ENCODE measurements at places on chromosomes 3 and 15.

DNA sequence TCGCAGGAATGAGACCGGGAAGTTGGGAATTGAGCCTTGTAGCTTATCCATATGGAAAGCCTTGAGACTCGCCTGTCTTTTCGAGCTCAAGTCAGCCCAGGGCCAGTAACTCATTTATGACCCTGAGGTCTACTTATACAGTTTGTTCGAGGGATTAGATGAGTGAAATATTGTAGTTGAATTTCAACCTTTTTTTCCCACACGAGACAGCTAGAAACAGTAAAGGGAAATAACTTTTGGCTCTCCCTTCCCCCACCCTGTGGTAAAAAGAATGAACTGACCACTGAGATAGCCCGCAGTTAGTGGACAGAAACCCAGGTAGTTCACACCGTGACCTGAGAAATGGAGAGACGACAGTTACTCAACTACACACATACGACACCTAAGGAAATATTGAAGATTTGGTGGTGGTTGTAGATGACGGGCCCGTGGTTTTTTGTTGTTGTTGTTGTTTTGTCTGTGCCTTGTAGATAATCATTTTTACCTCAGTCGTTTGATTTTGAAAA lies 841 bp downstream of the EIF3J start:
- no peak for DNase-seq

- DNase-seq = no peak
Observed at GRCh38 chr15:65177901-65178300, 7.2 kb downstream of the CLPX start.

GRCh38 chr3:139450159-139450558 lies 26.2 kb downstream of the RBP2 start:
- no peak for DNase-seq

DNA sequence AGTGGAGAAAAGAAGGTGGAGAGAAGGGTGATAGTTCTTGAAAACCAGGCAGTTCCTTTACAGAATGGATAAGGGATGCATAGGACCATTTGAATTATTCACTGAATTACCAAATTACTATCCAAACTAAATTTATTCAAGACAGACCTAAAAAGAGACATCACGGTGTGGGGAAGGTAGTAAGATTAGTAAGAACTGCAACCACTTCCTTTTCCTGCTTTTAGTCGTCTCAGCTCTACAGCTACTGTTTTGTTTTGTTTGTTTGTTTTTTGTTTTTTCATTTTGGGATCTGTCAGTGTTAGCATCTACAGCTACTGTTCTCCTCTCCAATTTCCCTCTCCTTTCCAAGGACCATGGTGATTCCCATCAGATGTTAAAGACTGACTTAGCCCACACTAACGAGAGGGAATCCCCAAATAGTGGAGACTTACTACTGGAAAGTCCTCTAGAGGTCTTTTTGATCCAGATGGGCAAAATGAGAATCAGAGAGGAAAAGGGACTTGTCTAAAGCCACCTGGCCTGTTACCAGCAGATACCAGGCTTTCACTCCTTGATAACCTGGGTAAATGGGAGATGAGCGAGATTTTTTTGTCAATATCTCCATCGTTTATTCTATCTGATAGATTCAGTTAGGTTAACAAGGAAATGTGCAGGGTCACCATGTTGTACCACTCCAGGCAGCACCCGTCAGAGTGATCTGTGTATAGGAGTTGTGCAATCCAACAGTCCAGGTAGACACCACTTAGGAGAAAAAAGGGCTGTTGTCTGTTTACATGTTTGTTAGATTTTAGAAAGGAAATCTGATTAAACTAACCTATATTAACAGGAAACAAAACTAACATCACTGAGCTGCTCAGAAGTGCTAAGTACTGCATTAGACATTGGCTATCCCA lies 6.0 kb downstream of the HCLS1 start:
- DNase-seq = no peak

GRCh38 chr3:34419801-34420200 lies 621.4 kb downstream of the PDCD6IP start:
- no peak for DNase-seq

- no peak for DNase-seq
Observed at GRCh38 chr15:88623632-88624031, 2.5 kb downstream of the AEN start.

- DNase-seq = no peak
Observed at GRCh38 chr15:67127965-67128364, 62.6 kb downstream of the SMAD3 start.

GRCh38 chr3:127991251-127991650 lies 61.0 kb upstream of the SEC61A1 start:
- no peak for DNase-seq

- peak; percentile 61 for DNase-seq
Observed at GRCh38 chr3:83523470-83524073, 1435.2 kb upstream of the CADM2 start.

DNA sequence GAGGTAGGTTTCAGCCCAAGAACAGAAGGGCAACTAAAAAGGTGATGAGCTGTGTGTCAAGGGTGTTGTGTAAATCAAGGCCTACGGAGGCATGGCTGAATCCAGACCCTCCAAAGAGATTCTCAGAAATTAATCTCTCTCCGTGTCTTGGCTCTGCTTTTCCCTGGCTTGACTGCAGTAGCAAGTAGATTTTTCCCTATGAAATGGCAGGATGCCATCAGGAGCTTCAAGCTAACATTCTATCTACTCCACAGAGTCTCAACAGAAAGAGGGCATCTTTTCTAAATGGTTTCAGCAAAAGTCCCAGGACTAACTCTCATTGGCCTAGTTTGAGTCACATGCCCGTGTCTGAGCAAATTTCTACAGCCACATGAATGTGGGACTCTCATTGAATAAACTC lies 58.3 kb downstream of the LSM3 start:
- no peak for DNase-seq

DNA sequence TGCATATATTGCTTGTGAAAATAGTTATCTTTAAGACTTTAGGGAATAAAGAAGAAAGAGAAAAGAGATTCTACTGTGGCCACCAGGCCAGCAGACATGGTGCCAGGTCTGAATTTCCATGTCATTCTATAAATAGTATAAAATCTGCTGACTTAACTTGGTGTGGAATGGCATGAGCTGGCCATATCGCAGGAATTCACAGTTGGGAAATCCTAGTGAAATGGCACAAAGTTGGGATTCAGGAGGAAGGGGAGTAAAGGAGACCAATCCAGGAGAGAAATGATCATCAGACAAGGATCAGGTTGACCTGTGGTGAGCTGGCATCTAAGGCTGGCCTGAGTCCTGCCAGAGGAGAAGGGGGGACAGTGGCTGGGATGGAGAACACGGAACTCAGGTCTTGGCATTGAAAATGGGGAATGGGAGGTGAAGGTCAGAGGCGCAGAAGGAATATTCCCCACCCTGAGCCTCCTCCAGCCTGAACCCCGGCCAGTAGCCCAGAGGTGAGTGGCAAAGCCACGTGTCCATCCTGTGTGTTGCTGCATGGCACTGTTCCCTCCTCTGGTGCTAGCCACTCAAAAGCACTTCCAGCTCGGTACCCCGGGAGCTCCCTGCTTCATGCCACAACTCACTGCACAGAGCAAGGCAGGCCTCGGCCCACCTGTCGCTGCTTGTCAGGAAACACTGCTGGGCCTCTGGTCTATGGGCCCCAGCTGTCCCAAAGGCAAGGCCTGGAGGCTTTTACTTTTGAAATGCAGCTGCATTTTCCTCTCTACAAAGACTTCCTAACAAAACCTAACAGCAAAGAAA lies 51.4 kb downstream of the SSUH2 start:
- no peak for DNase-seq

GRCh38 chr3:45472795-45473194 lies 84.4 kb downstream of the LARS2 start:
- peak; percentile 57 for DNase-seq

DNA sequence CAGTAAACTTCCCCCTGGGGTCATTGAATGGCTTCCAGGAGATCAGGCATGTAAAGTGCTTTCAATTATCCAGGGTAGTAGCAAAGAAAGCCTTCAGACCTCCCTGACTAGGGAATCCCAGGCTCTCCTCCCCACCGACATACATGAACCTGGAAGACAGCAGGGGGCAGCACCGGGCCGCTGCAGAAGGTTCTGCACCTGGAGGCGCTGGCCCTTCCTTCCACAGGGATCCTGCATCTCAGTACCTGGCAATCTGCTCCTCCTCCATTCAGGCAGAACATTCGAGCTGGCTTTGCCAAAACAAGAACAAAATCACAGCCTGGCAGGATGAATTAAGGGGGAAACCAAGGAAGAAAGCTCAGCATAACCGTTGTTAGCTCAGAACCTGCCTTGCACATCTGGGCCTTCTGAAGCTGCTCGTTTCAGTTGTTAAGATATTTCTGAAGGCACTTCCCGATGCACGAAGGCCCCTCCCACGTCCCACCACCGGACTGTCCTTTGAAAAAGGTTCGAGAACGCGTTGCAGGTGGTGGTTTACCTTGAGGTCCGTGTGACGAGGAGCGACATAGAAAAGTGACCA lies 237.7 kb downstream of the SLCO3A1 start:
- DNase-seq = peak; percentile 80

GRCh38 chr3:57078344-57078634 lies 17.8 kb downstream of the SPATA12 start:
- DNase-seq = peak; percentile 55

DNA sequence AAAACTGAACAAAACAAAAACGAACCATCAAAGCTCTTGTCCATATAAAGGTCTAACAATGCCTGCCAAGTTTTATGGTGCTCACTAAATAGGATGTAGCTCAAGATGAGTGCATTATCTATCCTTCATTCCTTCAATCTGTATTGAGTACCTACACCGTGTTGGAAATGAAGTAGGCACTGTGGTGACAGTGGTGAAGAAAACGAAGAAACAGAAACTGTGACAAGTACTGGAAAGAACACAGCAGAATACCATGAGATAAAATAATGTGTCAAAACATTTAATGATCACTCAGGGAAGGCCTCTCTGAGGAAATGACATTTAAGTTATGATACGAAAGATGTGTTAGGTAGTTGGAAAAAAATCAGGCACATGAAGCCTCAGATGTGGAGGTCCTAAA lies 36.2 kb downstream of the CBLB start:
- DNase-seq = no peak

DNA sequence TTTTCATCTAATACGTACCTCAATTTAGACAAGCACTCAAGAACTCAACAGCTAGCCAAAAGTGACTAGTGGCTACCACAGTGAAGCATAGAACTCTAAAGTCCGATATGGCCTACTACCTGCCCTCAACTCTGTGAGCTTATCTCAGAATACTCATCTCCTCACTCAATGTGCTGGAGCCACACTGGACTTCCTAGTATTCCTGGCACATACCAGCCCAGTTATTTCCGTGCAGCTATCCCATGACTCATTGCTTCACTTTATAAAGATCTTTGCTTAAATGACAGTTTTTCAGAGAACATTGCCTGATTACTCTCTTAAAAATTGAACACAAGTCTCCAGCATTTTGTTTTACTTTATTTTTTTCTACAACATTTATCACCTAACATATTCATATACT lies 524.7 kb downstream of the PYDC2 start:
- no peak for DNase-seq

DNA sequence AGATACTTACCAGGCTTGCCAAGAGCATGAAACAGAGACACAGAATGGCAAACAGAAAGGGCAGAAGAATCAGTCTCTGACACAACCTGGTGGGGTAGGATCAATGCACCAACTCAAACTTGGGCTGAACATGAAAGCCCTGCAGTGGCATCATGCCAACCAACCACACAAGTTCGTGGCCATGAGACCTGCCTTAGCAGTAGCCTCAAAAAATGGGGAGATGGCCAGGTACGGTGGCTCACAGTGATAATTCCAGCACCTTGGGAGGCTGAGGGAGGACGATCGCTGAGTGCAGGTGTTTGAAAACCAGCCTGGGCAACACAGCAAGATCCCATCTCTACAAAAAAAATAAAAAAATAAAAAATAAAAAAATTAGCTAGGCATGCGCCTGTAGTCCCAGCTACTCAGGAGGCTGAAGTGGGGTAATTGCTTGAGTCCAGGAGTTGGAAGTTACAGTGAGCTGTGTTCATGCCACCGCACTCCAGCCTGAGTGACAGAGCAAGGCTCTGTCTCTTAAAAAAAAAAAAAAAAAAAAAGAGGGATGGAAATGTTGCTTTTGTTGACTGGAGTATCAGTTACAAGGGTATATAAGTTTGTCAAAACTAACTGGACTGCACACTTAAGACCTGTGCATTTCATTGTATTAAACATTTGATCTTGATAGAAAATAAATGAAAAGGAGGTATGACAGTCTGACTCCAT lies 93.4 kb downstream of the XXYLT1 start:
- DNase-seq = no peak

GRCh38 chr3:99108508-99108907 lies 207.0 kb upstream of the DCBLD2 start:
- DNase-seq = no peak

DNA sequence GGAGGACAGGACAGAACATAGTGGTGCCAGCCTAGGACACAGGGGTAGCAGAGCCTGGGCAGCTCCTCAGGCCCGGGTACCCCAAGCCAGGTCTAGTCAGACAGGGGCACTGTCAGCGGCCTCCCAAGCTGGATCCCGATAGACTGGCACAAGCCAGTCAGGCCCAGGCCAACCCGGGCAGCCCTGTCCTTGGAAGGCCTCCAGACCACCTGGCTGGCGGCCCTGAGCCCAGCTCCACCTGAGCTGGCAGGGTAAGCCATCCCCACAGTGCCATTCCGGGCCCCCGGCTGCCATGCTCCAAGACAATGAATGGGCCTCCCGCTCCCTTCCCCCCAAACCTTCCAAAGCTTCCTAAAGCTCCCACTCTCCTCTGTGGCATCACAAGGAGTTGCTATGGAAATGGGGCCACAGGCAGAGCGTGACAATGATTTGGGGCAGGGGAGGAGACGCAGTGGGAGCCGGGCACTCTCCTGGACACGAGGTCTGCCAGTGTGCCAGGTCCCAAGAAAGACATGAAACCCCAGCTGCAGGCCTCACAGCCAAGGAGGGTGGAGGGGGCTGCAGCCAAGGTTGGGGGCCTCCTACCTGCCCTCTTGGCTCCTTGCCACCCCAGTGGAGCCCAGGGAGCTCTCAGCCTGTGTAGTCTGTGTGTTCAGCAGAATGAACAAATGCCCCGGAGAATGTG lies 165.6 kb upstream of the LINGO1 start:
- no peak for DNase-seq

- DNase-seq = no peak
Observed at GRCh38 chr3:147413686-147414389, 4.7 kb downstream of the ZIC1 start.

Data from BE2C (cell line).